Stimulated activated CD4-positive, alpha-beta T cell treated with anti-CD3 and anti-CD28 coated beads, Interleukin-15, amount 100 ng/mL, for 1 hour (primary cell): ENCODE measurements at places on chromosomes 16 and 17.

DNA sequence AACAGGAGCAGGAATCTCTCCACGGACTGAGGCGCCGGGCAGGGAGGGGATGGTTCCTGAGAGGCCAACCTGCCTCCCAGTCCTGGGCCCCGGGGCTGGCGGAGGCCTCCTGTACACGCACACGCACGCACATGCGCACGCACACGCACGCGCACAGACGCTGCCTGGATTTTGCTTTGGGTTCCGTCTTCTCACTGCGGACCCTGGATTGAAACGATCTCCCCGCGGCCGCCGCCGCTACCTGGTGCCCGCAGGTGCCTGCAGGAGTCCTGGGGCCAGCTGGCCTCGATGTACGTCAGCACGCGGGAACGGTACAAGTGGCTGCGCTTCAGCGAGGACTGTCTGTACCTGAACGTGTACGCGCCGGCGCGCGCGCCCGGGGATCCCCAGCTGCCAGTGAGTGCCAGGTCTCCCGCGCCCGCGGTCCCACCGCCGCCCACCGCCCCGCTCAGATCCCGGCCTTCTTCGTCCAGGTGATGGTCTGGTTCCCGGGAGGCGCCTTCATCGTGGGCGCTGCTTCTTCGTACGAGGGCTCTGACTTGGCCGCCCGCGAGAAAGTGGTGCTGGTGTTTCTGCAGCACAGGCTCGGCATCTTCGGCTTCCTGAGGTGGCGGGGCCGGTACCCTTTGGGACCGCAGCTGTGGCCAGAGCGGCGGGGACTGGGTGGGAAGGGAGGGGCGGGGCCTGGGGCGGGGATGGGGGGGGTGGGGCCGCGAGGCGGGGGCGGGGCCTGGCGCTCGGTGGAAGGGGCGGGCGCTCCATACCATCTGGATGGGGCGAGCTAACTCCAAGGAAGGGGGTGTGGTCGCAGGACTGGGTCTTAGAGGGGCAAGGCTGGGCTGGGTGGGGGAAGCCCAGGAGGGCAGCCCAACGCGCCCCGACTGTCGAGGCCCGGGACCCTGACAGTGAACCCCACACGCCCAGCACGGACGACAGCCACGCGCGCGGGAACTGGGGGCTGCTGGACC lies 12.3 kb downstream of the CES4A start:
- DNase-seq: peak; percentile 22

DNA sequence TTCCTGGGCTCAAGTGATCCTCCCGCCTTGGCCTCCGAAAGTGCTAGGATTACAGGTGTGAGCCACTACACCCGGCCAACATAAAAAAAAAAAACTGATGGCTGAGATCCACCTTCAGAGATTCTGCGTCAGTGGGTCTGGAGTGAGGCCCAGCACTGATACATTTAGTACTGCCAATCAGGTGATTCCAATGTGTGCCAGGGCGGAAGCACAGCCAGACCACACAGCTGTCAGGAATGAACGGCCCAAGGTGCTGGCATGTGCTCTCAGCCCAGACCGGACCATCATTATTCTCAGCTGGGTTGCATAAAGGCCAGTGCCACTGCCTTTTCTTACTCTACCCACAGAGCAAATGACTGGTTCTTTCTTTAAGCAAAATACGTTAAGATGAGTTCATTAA lies 1.2 kb upstream of the BCO1 start:
- DNase-seq: no peak

GRCh38 chr17:15909481-15909991 lies 35.4 kb upstream of the ADORA2B start:
- DNase-seq: no peak

DNA sequence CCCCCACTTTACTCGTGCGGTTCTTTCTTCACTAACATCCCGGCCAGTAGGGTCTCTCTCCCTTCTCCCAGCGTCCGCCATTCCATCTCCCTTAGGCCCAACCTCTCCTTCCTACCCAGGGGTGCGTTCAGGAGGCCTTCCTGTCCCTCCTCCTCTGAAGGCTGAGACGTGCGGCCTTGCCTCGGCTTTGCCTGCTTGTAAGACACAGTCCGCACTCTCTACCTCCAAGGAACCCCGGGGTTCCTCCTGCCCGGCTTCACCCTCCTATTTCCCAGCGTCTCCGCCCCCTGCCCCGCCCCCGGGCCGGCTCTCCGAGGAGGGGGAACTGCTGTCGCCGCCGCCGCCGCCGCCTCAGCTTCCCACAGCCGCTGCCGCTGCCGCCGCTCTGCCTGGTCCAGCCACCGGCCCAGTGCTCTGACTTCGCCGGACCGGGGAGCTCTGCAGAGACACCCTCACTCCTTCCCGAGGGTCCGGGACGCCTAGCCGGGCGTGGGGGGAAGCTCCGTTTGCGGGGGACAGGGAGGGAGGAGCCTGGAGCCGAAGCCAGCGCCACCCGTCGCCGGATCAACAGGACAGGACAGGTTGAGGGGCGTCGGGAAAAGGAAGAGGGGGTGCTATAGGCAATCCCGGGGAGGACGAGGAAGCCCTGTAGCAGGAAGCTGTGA lies 1.2 kb upstream of the FGF11 start:
- peak; percentile 64 for DNase-seq

DNA sequence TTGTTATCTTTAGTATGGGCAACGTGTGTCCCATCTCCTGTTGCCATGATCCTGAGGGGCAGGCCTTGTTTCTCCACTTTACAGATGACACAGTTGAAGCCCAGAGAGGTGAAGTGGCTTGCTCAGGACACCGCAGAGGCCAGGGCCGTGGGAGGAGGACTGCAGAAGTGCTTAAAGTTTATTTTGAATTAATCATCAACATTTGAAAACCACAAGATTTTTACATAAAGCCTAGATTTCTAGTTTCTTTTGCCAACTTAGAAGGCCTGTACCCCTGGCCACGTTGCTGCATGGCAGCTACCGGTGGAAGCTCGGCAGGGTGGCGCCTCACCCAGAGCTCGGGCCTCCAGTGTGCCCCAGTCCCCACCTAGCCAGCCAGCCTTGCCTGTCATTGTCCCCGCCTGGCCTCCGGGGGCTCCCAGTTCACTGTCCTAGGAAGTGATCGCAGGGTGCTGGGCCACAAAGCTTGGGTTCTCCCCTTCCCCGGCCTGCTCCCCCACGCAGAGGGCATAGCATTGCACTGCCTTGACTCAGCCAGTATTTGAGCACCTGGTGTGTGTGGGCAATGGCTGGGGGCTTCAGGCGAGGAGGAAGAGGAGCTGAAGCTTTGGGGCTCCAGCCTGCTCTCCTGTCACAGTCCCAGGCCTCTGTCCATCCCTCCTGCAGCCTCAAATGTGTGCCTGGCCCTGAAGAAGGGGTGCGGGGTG lies 14.8 kb upstream of the ADCY7 start:
- DNase-seq: no peak

- DNase-seq: no peak
Measured at GRCh38 chr16:12096157-12096777, 119.7 kb downstream of the SNX29 start.

DNA sequence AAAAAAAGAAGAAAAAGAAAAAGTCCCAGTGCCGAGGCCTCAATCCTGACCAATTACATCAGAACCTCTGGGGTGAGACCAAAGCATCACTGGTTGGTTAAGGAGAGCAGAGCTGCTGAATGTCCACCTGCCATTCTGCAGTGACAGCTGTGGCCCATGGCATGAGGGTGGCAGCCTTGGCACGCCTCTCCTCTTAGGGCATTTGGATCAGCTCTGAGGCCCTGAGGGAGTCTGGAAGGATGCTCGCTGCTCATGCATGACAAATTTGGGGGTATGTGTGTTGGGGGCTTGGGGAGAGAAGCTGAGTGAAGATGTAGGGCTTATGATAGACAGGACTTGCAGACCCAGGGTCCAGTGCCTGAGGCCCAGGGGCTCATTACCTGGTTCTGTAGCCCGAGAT lies 26.3 kb downstream of the MYLK3 start:
- no peak for DNase-seq

DNA sequence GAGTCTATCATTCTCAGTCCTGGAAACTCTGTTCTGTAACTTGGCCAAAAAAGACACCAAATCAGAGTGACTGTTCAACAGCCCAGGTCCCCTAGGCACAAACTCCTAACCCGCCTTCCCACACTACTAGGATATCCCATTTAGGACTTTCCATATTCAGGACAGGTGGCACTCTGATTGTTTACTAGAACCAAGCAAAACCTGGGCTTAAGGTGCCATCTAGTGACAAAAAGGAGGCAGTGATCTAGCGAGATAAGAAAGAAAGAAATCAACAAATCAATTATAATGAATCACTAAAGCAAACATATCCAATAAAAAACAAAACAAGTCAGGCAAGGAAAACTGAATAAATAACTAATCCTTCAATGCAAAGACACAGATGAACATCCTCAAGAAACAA lies 203.9 kb downstream of the CEP112 start:
- no peak for DNase-seq

DNA sequence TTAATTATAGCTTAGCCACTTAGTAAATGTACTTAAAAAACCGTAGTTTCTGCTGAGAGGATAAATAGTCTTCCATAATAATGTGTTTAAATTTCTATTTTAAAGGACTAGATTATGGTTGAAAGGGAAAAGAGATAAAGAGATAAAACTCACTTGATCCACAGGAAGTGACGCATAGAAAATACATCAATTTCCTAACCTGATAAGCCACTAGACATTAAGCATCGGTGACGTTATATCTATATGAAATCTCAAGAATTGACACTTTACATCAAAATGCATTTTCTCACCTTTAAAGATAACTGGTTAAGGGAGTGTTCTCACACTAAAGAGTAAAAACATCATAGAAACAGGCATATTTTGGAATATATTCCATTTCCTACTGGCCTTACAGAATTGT lies 5.8 kb downstream of the FBXO47 start:
- no peak for DNase-seq

DNA sequence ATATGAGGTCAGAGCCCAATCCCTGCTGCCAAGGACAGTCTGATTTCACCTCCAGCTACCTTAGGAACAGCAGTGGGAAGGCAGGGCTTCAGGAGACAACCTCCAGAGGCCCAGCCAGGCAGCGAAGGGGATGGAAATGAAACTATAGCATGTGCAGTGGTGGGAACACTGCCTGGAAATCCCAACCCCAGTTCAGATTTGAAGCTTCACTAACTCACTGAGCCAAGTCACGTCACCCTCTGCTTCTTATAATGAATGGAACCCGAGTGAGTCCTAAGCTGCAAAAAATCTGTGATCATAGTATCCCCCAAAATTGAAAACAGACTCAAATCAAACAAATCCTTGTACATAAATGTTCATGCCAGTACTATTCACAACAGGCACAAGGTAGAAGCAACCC lies 36.0 kb upstream of the SLC39A11 start:
- no peak for DNase-seq

- no peak for DNase-seq
Measured at GRCh38 chr16:87618216-87618615, 15.9 kb downstream of the JPH3 start.

- no peak for DNase-seq
Measured at GRCh38 chr17:34930283-34930682, 31.0 kb downstream of the CCT6B start.

DNA sequence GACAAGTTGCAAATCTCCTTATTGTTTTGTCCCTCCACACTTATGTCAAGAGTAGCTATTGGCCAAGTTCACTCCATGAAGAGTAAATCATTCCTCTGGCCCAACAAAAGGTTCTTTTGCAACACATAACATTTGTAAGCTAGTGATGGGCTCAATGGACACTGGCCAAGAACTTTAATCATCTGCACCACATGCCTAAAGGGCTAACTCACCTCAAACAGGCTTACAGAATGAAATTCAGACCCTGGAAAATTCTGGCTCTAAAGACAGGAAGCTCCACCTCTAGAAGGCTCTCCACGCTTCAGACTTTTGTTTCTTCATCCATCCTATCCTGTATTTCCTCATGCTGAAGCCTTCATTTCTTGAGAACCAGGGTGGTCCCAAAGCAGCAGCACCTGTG lies 10.9 kb upstream of the ANKFN1 start:
- DNase-seq: no peak

- no peak for DNase-seq
Measured at GRCh38 chr16:6557353-6558023, 775.2 kb upstream of the RBFOX1 start.

- DNase-seq: no peak
Measured at GRCh38 chr17:80546267-80546666, 1.6 kb downstream of the RPTOR start.

DNA sequence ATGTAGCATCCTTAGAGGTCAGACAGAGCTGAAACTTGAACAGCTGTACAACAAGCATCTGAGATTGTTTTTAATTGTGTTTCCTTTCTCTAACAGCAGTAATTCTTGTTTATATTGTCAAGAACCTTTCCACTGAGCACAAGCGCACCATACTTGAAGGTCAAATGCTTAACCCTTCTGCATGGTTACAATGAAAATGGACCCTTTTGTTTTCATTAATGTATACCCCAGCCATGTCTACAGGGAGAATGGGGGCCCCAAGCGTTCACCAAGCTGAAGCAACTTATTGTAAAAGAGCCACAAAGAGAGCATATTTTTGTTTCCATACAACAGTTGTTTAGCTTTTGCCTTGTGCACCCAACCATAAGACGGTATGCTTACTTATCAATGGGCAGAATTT lies 210.8 kb downstream of the FTO start:
- DNase-seq: no peak

GRCh38 chr17:56978441-56979090 lies 635 bp downstream of the SCPEP1 start:
- DNase-seq: no peak

DNA sequence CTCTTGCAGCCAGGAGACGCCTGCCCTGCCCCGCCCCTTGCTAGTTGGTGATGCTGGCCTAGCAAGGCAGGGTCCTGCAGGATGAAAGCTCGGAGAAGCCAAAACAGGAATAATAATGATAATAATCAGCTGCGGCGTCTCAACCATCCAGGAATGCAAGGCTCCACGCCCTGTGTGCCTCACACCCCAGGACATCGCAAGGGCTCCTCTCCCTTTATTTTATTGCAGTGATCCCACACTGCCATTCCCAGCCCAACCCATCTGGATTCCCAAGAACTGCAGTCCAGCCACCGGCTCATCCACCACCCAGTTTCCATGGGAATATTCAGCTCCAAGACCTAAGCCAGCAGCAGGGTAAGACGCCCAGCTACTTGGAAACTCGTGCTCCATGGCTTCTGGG lies 21.0 kb upstream of the ZNF652 start:
- DNase-seq: no peak

DNA sequence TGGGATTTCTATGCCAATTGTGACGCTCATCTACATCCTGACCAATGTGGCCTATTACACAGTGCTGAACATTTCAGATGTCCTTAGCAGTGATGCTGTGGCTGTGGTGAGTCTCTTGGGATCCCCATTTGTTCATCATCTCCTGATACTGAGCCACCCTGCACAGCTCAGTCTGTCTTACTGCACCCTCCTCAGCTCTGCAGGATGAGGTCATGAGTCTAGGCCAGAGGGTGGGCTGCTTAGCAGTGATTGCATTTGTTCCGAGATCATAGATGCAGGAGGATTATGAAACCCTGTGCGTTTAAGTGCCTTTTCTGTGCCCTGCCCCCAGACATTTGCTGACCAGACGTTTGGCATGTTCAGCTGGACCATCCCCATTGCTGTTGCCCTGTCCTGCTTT lies 19.5 kb downstream of the SLC7A6OS start:
- no peak for DNase-seq

- DNase-seq: no peak
Measured at GRCh38 chr17:45267436-45268055, 5.7 kb upstream of the SPATA32 start.

GRCh38 chr16:87607223-87607622 lies 4.9 kb downstream of the JPH3 start:
- no peak for DNase-seq

- DNase-seq: no peak
Measured at GRCh38 chr16:85847681-85848601, 48.4 kb downstream of the COX4I1 start.
